Stimulated activated CD4-positive, alpha-beta T cell treated with anti-CD3 and anti-CD28 coated beads, Interleukin-1b, Interleukin-23, amount 100 ng/mL, for 1 hour (primary cell): ENCODE measurements at places on chromosomes 6 and 20.

DNA sequence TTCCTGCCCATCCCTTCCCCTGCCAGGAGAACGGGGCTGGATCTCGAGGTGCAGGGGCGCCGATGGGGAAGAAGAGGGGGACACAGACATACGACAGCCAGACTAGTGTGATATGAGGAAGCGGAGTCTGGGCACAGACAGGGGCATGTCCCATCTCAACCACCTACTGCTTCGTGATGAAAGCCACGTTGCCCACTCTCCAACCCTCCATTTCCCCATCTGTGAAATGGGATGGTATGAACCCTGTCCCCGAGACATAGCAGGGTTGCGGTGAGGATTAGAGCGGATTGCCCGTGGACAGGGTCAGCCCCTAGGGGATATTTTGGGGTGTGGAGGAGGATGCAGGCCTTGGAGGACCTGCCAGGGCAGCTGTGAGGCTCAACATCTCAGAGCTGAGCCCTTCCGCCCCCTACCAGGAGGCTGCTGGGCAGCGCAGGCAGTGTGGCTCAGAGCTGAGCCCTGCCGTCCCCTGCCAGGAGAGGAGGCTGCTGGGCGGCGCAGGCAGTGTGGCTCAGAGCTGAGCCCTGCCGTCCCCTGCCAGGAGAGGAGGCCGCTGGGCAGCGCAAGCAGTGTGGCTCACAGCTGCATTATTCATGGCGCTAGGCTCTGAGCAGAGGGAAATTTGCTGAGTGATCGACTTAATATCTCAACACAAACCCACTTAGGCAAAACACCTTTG is 71.7 kb downstream of the GRM4 start:
- DNase-seq, result no peak

- no peak for DNase-seq
Measured at GRCh38 chr6:111818539-111819226, 54.6 kb downstream of the FYN start.

GRCh38 chr20:21640556-21640955 is 64.9 kb upstream of the PAX1 start:
- no peak for DNase-seq

DNA sequence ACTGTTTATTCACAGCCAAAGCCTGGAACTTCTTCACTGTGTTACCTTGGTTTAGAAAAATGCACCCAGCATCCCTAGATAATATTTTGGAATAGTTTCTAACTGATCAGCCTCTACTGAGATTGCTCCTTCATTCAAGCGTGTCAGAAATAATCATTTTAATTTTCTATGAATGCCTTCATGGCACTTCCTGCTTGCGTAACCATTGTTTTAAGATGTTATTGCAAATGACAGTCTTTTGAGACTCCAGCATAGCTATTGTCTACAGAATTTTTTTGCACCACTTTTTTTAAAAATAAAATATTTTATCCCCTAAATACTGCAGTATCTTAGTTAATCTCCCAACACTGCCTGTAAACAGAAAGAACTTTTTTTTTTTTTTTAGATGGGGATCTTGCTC is 213.1 kb downstream of the PHACTR1 start:
- no peak for DNase-seq

DNA sequence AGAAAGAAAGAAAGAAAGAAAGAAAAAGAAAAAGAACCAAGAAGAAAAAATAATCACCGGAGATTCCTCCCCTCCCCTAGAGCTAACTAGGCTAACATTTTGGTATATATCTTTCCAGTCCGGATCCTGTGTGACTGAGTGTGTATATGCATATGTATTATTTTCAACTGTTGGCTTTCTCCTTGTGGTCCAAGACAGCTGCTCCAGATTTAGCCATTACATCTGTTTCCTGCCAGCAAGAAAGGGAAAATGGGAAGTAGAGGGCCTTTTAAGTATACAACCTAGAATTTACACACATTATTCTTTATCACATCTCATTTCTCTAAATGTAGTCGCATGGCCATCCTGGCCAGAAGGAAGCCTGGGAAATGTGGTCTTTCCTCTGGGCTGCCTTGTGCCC is 15.2 kb downstream of the SLC52A3 start:
- DNase-seq, result no peak
